Esophagus squamous epithelium (tissue), 5 donors: ENCODE measurements at places on chromosomes 7 and 10. TPM values are rescaled to one million over a fixed set of nuclear protein-coding genes. Genes with fewer than 3 reads are reported as not detected.

DNA sequence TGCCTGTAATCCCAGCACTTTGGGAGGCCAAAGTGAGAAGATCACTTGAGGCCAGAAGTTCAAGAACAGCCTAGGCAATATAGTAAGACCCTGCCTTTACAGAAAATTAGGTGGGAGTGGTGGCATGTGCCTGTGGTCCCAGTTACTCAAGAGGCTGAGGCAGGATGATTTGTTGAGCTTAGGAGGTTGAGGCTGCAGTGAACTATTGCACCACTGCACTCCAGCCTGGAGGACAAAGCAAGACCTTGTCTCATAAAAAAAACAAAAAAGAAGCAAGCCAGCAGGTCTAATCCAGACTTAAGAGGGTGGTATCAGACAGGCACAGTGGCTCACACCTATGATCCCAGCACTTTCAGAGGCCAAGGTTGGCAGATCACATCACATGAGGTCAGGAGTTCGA, 24.5 kb upstream of the KCTD7 start:
- H3K36me3 ChIP-seq, result no peaks in the 10 kb centered on the region
- H3K4me3 ChIP-seq, result no peak overlapping the region
- H3K27ac ChIP-seq, result no peak overlapping the region
- DNase-seq, result no peak
- H3K4me1 ChIP-seq, result no peaks in the 10 kb centered on the region

Gene ETV1
- 2.3 TPM for total RNA-seq

Gene BTBD16
- not detected for total RNA-seq

Gene PDLIM1
- total RNA-seq, result 59.5 TPM

Gene BLNK
- total RNA-seq, result 50.5 TPM
